ENCODE measurements at places on chromosomes 13 and 19. TPM values are rescaled to one million over a fixed set of nuclear protein-coding genes. Genes with fewer than 3 reads are reported as not detected.

GRCh38 chr19:17611462-17612244 is 56.2 kb downstream of the COLGALT1 start:
- no peak for ATAC-seq

DNA sequence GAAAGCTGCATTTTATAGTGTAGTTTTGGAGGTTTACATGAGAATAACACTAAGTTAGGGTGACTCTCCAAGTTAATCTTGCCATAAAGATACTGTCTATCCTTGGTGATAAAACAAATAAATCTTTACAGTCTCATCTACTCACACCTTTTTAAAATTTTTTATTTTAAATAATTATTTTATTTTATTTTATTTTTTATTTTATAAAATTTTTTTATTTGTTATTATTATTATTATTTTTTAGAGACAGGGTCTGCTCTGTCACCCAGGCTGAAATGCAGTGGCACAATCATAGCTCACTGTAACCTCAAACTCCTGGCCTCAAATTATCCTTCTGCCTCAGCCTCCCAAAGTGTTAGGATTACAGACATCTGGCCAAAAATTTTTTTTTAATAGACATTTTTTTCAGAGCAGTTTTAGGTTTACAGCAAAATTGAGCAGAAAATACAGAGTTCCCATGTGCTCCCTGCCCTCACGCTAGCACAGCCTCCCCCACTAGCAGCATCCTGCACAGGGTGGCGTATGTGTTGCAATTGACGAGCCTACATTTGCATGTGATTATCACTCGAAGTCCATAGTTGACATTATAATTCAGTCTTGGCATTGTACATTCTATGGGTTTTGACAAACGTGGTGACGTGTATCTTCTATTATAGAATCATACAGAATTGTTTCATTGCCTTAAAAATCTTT is 41.0 kb downstream of the RASL11A start:
- no peak for ATAC-seq

The SOX1 gene
- 0.93 TPM for total RNA-seq

The TSHZ3 gene
- 15.6 TPM for total RNA-seq

DNA sequence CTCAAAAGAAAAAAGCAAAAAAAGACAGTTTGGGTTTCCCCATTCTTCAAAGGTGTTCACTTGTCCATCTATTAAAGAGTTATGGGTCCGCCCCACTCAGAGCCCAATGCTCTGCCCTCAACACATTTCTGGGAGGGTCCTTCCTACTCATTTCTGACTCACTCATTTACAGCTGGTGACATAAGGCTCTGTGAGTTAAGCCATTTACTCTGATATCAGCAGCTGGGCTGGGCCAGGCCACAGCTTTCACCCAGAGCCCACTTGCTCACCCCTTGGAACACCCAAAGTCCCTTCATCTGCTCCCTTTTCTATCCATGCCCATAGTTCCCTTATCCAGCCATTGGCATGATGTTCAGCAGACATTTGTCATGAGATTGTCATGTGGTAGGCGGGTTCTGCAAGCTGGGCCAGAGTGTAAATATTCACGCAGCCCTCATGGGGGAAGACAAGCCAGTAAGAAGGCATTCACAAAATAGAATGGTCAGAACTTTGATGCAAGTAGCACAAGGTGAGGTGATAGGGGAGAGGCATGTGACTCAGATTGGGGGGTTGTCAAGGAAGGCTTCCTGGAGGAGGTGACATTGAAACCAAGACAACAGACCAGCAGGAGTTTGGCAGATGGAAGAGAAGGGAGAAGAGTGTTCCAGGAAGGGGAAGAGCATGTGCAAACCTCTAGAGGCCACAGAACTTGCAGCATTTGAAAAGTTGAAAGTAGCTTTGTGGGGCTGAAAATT is 5.9 kb downstream of the MAST1 start:
- no peak for ATAC-seq

The TRPC4 gene
- total RNA-seq = 0.31 TPM

- no peak for ATAC-seq
Observed at GRCh38 chr19:11410682-11411081, 8.4 kb downstream of the RGL3 start.

DNA sequence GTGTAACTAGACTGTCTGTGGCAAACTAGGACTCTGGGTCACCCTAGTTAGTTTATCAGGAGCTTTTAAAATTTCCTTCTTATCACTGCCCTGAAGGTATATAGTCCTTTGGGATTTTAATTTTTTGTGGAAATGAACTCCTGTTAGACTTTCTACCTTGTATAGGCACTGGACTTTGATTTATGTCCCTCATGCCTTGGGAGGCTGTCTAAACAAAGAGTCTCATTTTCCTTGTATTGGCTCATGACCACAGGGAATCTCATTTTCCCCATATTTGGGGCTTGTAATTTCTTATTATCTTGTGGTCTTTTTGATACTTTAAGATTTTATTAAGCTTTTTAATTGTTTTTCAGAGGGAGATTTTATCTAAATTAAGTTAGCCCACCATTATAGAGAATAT is 21.4 kb downstream of the KCTD4 start:
- no peak for ATAC-seq

DNA sequence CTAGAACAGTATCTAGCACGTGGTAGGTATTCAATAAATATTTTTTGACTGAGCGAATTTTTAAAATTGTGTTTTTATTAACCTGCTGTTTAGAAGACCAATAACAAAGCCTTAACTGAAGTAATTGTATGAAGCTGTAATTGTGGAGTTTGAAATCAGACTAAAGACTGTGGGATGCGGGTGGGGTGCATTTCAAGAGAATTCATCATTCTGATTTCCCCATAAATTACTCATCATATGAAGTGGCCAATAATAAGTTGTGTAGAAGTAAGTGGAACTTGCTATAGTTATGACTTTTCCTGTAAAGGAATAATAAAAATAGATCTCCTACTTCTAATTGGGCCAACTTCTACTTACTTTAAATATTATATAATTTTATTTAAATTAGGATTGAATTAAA is 449.3 kb downstream of the PCDH9 start:
- no peak for ATAC-seq

DNA sequence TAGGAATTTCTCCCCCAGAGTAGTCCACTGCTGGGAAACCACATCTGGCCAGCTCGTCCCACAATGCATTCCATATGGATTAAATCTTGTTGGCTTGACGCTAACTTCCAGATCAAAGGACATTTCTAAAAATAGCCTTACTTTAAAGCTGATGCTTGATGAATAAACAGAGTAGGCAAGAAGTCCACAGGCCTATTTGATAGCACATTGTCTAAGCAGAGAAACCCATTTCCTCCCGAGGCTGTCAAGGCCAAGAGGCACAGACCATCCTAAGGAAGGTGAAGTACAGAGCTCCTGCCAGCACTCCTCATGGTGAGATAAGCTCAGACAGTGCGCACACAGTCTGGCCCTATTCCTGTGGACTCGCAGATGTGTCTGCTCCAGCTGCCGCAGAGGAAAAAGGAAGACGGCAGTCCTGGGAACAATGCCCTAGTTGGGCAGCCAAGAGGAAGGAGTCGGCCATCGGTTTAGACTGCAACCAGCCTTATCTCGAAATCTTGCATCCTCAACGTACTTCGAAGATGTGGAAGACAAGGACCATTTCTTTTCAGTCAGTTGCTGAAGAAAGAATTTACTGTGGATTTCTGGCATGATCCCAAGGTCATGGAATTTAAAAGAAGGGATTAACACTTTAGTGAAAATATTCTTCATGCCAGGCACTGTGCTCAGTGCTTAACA is 156.8 kb downstream of the RGCC start:
- peak; percentile 76 for ATAC-seq

The IL4I1 gene
- total RNA-seq = 1.2 TPM

The GAPDHS gene
- total RNA-seq = not detected

DNA sequence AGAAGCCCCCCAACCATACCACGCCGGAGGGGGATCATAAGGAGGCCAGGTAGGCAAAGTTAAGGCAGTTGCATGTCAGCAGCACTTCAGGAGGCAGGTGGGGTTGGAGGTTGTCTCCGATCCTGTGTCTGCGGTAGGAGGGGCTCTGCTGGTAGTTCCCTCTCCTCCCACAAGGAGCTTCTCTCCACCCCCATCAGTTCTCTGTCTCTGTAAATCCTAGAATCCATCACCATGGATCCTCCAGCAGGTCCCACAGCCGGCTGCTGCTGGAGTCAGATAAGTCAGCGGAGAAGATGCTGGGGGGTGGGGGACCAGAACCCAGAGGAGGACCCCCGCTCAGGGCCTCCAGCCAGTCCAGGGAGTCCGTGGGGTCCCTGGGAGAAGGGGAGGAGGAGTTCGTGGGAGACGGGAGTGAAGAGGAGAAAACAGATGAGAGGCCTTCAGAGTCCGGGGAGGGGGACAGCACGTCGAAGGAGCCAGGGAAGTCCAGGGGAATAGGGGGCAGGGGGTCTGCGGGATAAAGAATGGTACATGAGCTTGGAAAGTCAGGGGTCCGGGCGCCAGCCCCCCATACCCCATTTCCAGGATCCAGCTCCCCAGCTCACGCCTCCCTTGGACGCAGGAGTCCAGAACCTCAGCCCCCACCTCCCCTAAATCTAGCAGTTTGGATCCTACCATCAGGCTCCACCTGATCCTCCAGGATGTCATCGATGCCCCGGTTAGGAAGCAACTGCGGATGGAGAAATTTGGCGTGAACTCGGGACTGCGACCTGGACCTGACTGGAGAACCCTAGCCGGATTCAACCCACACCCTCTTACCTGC is 6.3 kb downstream of the MAMSTR start:
- ATAC-seq = no peak

The LILRB1 gene
- total RNA-seq = 0.93 TPM

The RCBTB2 gene
- total RNA-seq = 26.1 TPM

DNA sequence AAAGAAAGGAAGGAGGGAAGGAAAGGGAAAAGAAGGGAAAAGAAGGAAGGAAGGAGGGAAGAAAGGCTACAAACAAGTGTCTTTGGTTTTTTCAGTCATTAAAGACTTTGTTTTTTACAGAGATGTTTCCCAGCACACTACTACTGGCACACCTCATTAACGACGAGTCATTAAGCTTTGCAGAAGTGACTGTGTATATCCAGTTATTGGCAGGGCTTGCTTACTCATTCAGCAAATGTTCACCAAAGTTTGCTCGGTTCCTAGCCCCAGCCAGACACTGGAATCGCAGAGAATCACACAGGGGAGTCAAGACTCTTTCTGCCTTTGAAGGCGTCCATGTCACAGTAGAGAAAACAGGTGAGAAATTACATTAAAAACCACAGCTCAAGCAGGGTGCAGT is 4.3 kb downstream of the NLRP12 start:
- no peak for ATAC-seq

The PLA2G4C gene
- total RNA-seq = 10.7 TPM

DNA sequence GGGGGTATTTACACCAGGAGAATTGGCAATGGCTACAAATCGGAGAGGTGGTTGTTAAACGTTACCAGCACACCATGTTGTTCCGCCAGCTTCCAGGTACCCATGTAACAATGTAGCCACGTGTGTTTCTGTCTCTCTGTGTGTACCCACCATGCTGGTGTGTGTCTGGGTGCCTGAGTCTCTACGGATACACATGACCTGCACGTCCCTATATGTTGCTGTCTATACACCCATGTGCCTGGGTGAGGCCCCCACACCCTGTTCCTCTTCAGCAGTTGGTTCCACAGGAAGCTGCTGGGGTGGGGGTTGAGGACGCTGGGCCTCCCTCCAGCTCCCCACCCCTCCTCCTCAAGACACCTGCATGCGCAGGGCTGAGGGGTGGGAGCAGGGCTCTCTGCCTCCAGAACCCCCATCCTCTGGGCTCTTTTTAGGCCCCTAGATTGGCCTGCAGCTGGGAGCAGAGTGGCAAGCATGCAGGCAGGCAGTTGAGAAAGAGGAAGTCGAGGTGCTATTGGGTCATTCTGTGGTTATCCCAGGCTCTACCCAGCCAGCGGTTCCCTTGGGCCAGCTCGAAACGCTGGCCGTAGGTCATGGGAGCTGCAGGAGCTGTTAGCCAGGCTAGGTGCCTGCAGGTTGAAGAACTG is at the start of gene ARHGEF18:
ARHGEF18 (plus strand) TSS at position 351 of the 644 bp plus-strand sequence. CDS start 13,954 bp downstream, outside the sequence.
- ATAC-seq = peak; percentile 43

The F7 gene
- total RNA-seq = 0.12 TPM

DNA sequence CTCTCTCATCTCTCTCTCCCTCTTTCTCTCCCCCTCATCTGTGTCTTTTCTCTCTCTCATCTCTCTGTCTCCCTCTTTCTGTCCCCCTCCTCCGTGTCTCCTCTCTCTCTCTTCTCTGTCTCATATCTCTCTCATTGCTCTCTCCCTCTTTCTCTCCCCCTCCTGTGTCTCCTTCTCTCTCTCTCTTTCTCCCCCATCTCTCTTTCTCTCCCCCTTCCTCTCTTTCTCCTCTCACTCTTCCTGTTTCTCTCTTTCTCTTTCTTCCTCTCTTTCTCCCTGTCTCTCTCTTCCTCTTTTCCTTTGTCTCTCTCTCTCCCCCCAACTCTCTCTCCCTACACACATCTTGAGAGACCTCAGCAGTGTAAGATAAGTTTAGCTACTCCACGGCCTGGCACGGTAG is 4.9 kb upstream of the RDH13 start:
- no peak for ATAC-seq

DNA sequence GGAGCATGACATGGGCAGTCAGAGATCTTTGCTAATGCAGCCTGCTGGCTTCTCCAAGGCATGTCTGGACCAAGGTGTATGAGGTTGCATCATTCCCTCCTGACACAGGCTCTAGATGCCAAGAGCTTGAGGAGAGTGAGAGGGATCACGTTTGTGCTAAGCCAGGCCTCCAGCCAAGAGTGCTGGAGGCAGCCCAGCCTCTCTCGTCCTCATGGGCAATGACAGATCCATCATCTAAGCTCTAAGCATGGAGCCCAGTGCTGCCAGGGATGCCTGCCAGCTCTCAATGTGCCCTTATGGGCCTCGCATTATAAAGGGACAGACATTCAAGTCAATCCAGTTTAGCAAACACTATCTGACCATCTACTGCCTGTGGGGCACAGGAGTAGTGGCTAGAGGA is 136.3 kb upstream of the VSTM2B start:
- no peak for ATAC-seq

DNA sequence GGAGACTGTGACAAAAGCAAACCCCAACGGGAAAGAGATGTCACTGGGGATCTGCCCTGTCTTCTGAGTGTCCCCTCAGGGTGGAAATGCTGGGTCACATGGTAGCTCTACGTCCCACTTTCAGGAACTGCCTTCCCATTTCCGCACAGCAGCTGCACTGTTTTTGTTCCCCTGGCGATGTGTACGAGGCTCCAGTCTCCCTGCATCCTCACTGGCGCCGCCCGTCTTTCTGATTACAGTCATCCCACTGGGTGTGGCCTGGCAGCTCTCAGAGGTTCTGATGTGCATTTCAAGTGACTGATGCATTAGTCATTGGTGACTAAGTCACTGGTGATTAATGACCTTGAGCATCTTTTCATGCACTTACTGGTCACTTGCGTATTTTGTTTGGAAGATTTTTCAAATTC is 21.2 kb downstream of the PCID2 start:
- peak; percentile 94 for ATAC-seq

Measured in gastroesophageal sphincter (tissue), 4 donors.